Urothelium cell line (cell line): ENCODE measurements at places on chromosomes 2 and 18.

- DNase-seq = no peak
Measured at GRCh38 chr18:5284808-5285207, 10.7 kb downstream of the ZBTB14 start.

GRCh38 chr2:177338177-177338721 lies 54.3 kb upstream of the AGPS start:
- DNase-seq = peak; percentile 60

DNA sequence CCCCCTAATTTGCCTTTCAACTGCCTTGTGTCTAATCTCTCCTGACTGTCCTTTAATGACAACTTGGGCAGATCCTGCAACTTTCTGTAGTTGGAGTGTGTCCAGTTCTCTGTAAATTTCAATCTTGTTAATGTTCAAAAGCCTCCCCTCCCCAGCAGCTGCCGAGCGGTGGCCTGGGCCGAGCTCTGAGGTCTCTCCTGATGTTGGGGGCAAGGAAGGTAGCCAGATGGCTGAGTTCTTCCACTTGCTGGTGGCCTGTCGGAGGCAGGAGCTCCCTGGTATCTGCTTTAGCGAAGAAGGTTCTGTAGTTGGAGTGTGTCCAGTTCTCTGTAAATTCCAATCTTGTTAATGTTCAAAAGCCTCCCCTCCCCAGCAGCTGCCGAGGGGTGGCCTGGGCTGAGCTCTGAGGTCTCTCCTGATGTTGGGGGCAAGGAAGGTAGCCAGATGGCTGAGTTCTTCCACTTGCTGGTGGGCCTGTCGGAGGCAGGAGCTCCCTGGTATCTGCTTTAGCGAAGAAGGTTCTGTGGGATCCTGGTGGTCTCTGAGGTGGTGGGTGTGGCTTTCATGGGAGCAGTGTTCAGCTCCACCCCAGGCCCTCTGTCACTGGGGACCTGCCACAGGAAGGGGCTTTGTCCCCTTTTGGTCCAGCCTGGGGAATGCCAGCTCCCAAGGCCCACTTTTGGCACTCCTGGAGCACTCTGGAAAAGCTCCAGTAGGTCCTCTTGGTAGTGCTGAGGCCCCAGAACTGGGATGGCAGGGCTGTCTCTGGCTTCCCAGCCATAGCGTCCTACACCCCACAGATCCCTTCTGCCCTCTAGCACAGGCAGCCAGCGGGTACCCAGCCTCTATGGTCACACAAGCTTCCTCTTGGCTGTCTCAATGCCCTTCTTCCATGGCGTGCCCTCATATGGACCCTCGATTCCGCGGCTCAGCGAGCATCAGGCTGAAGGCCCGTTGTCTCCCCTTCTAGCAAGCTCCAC lies 211.9 kb downstream of the ALPK2 start:
- DNase-seq = peak; percentile 41

DNA sequence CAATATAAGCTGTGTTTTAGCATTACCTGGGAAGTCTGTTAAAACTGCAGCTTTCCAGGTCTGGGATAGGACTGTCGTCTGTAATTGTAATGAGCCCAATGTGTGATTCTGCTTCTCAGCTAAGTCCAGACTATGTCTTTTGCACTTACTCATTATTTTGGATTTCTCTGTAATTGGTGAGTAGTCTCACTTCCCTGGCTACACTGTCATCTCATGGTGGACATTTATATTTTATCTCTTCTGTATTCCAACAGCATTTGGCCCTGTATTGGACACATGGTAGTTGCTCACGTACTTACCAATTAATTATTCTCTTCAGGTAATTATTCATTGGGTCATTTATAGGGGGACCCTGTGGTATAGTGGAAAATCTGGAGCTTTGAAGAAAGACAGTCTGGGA lies 28.0 kb downstream of the LHCGR start:
- peak; percentile 21 for DNase-seq

DNA sequence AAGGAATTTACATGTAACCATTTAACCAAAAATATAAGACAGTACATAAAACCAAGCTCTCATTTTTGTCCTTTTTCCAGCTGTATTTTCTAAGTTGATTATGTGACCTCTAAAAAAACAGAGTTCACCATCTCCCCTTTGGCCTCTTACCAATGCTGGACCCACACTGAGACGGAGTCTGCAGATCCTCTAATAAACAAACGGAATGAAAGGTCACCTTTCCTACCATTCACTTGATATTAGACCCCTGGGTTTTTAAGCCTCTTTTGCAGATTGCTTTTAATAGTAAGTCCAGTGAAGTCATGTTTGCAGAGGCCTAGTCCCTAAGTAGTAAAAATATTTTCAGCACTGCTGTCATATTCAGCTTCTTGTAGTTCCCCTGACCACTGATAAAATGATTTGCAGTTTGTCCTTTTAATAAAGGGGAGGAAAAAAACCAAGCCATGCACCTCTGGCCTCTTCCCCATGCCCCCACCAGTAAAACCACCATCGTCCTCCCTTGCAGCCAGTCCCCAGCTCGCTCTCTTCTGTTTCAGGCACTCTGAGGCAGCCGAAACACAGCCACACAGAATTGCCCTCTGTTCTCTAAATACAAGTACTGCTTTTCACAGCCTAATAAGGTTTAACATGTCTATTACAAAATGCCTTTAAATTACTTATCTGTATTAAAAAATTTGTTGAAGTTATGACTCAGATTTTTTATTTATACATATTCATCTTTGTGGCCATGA lies 427.5 kb downstream of the PARD3B start:
- DNase-seq = no peak
